Stimulated activated CD8-positive, alpha-beta memory T cell treated with anti-CD3 and anti-CD28 coated beads, Interleukin-7, amount 100 ng/mL, for 1 hour (primary cell): ENCODE measurements at places on chromosomes 5 and 9.

GRCh38 chr9:125746774-125747052, 460 bp upstream of the PBX3 start:
- no peak for DNase-seq

DNA sequence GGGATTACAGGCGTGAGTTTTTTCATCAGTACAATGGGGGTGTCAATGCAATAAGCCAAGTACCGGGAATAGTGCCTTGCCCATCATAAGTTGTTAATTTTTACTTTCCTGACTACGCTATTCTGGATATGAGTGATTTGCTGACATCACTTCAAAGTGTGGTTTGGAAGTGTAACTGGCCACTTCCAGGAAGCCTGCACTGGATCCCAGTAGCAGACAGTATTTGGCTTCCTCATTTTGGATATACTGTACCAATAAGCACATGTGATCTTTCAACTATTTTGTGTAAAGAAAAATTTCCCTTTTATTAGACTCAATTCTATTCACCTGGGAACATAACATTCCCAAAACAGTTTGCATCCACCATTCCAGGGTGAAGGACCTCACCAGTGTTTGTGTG, 417.7 kb upstream of the KLF4 start:
- DNase-seq: no peak

DNA sequence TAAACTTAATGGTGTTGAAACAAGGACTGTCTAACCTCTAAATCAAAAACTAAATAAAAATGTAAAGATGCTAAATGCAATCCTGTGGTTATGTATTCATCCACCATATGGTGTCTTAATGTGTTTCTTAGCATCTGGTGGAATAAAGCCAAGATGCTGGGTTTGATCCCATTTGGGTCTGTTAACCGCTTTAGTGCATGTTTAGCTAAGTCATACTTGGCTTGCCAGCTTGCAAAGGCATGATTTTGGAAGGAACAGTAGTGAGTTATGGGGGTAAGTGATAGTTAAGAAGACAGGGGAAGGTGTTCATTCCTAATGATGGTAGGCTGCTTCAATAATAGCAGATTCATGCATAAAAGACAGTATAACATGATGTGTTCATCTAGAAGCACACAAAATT, 139.0 kb upstream of the SLC27A6 start:
- DNase-seq: no peak

DNA sequence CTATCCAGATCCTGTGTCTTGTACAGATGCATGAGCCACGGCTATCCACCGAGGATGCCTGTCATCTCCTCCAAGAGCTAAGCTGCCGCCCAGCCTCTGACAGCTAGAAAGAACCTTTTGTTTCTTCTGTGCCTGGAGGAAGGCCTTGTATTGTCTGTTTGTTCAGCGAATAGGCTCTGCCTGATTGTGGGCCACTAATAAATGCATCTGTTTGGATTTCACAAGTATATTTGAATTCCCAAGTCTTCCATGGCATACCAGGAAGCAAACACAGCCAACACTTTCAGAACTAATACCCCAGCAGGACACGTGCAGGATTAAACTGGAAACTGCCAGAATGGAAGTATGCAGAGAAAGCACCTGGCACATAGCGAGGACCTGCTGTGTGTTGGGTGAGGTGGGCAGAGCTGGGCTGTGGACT, 92.7 kb upstream of the NEURL1B start:
- no peak for DNase-seq

DNA sequence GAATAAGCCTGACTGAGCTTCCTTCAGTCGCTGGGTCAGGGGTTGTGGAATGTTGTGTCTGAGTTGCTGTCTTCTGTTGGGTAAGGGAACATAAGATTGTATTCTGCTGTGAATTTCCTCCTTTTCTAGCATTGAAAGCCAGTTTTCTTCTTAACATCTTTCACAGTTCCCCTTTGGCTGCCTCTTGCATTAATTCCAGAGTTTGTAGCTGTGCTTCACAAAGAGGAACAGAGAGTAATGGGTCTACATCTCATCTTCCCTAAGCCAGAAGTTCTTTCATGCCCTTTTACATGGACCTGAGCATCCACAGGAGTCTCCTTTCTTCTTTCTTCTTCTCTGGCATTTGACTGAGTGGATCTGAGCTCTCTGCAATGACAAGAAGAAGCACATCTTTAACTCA, 686.8 kb downstream of the KCTD16 start:
- no peak for DNase-seq

DNA sequence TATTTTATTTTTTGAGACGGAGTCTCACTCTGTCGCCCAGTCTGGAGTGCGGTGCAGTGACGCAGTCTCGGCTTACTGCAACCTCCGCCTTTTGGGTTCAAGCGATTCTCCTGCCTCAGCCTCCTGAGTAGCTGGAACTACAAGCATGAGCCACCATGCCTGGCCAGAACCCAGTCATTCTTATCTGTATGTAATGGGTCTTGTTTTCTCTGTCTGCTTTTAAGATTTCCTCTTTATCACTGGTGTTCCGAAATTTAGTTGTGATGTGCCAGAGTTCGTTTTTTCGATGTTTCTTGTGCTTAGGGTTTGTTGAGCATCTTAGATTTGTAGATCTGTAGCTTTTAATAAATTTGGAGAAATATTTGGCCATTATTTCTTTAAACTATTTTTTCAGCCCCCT, 19.2 kb downstream of the SLC25A25 start:
- no peak for DNase-seq

- DNase-seq: no peak
These were observed 172.8 kb downstream of the COL23A1 start for GRCh38 chr5:178417391-178417811.

DNA sequence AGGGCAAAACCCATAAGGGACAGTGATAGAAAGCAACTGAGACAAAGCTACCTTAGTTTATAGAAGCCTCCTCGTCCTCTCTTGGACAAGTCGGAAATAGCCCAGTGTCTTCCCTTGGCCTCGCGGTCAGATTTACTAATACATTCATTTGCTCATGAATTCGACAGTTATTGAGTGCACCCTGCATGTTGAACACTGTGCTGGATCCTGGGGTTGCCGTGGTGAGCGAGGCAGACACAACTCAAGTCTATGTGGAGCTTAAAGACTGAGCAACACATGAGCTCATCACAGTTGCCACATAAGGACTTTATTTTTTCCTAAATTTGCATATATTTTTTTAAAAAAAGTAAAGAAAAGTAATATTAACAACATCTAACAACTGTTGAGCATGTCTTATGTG, 411.1 kb upstream of the ITGA1 start:
- DNase-seq: no peak

DNA sequence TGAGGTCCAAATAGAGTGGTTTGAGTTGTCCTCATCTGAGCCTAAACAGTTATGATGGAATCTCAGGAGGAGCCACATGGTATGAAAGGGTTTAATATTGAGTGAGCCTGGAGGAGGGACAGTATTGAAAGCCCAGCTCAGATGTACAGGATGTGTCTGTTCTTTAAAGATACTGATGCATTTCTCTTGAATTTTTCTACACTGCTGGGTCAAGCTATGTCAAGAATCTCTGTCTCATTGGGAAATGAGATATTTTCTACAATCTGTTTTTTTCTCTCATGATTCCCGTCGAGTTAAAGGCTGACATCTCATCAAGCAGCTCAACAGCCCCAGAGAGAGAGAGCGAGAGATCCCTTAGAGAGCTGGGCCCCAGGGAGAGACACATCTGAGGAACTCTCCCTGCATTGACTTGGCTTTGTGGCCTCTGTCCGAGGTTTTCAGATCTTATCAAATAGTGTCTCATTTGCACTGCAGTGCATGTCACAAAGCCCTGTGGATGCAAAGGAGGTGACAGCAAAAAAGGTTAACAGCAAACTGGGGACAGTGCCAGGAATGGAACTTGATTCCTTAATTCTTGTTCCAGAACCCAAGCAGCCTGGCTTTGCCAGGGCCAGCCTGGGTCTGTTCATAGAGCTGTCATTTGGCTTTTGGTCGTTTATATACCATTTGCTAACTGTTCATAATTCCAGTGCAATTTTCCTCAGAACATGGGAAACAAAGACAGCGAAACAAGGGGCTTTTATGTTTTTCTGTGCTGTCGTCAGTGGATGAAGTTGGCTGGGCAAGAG, 19.0 kb upstream of the ACTBL2 start:
- DNase-seq: no peak

GRCh38 chr5:10699987-10700386, 61.0 kb downstream of the DAP start:
- DNase-seq: no peak

GRCh38 chr5:131595088-131596033, 39.7 kb downstream of the RAPGEF6 start:
- DNase-seq: no peak
